Dermis blood vessel endothelial cell (primary cell): ENCODE measurements at places on chromosomes 2 and 18.

GRCh38 chr2:200667413-200667812 lies 81.6 kb downstream of the AOX1 start:
- DNase-seq = no peak

DNA sequence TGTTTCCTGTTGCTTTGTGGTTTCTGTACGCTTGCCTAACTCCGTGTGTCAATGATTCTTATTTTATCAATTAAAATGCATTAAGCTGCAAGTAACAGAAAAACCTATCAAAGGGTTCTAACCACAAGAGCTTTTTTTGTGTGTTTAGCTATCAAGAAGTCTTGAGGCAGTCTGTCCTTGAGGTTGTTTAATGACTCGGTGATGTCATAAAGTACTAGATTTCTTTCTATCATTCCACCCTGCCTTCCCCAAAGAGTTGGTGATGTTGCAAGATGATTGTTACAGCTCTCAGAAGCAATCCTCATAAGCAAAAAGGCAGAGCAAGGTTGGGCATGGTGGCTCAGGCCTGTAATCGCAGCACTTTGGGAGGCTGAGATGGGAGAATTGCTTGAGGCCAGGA lies 51.9 kb upstream of the SPTBN1 start:
- DNase-seq = no peak

DNA sequence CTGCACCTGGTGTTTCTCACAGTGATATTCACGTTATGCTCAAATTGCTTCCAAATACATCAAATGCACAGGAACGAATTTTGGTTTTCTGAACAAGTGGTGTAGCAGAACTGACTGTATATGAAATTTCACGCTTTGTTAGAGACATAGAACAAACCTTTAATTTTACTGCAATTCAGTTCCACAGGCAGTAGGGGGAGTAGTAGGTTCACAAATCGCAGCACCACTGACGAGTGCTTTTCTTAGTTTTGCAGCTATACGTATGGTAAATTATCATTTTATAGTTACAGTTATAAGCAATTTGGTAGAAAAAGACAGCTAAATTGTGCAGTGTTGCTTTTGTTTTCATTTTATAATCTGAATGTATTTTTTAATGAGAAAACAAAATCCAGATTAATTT lies 113.3 kb downstream of the KIAA1328 start:
- peak; percentile 62 for DNase-seq

GRCh38 chr18:32110005-32110404 lies 18.3 kb downstream of the RNF138 start:
- no peak for DNase-seq

GRCh38 chr2:205868773-205869333 lies 186.6 kb downstream of the NRP2 start:
- DNase-seq = no peak

- DNase-seq = no peak
Measured at GRCh38 chr18:36075862-36076587, 8.7 kb upstream of the RPRD1A start.

DNA sequence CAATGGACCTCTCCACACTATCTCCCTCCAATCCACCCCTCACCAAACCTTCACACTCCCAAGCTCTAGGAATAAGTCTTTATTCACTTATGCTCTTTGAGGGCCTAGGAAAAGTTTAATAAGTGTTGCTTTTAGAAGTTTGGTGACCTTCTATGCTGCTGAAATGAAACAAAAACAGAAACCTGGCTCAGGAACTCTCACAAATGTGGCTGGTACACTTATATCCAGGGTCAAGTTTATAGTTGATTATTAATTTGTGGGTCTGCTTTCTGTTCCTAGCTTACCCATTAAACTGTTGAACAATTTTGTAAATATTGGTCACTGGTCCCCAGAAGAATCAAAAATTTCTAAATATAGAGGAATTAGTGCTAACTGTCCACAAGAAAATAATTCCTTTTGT lies 14.2 kb upstream of the ANKRD44 start:
- DNase-seq = no peak

DNA sequence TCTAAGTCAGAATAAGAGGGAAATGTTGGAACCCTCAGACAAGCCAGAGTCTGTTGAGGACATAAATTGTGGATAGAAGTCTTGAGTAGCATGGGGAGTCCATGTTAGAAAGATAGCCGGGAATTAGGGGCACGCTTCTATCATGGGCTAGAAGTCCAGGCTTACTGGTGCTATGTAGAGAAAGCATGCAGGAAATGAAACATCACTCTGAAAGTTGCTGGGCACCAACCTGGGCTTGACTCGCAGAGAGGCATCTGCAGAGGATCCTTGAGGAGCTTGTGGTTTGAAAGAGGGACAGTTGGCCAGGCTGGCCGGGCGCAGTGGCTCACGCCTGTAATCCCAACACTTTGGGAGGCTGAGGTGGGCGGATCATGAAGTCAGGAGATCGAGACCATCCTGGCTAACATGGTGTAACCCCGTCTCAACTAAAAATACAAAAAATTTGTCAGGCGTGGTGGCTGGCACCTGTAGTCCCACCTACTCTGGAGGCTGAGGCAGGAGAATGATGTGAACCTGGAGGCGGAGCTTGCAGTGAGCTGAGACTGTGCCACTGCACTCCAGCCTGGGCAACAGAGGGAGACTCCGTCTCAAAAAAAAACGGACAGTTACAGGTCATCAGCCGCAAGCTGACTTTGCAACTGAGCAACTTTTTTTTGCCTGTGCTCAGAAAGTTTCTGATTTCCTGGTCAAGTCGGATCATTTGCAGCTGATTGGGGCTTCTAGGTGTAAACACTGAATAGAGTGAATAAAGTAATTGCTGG lies 24.9 kb downstream of the CERS6 start:
- DNase-seq = no peak

GRCh38 chr2:134669731-134670669 lies 48.8 kb downstream of the TMEM163 start:
- no peak for DNase-seq

- no peak for DNase-seq
Measured at GRCh38 chr2:40403233-40403836, 48.6 kb downstream of the SLC8A1 start.

DNA sequence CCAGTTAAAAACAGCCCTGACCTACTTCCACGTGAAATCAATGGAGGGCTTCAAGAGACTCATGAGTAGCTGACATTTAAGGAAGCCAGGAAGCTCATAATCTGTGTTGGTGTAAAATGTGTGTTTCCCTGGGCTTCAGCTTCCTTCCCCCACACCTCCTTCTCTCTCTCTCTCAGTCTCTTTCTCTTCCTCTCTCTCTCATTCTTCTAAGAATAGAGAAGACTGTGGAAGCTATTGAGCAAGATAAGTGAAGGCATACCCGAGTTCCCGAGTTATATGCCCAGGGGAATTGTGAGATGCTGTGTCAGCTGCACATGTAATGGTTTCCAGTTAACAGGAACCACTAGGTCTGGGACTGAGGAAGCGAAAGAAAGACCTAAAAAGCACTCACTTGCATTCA lies 199.4 kb downstream of the NYAP2 start:
- no peak for DNase-seq

DNA sequence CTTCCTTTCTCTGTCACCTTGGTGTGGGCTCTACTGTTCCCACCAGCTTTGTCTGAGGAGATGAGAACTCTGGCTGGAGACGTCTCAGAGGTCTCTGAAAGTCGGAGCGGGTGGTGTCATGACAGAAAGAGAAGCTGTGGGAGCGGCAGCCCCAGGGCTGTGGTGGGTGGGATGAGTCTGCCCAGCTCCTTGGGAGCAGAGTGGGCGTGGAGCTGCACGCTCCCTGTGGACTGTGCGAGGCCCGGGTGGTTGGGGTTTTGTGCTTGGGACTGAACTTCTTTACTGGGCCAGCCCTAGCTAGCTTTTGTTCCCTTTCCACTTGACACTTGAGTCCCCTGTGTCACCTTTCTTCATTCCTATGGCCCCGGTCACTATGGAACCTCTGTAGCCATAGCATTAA lies 10.4 kb downstream of the TOGARAM2 start:
- no peak for DNase-seq

GRCh38 chr2:235727174-235727573 lies 233.3 kb downstream of the AGAP1 start:
- no peak for DNase-seq

- no peak for DNase-seq
Measured at GRCh38 chr2:18067588-18068384, 189.3 kb downstream of the KCNS3 start.

- DNase-seq = peak; percentile 64
Measured at GRCh38 chr2:20600756-20601325, 50.1 kb downstream of the HS1BP3 start.

GRCh38 chr2:127705391-127706065 lies 4.2 kb downstream of the SFT2D3 start:
- no peak for DNase-seq

DNA sequence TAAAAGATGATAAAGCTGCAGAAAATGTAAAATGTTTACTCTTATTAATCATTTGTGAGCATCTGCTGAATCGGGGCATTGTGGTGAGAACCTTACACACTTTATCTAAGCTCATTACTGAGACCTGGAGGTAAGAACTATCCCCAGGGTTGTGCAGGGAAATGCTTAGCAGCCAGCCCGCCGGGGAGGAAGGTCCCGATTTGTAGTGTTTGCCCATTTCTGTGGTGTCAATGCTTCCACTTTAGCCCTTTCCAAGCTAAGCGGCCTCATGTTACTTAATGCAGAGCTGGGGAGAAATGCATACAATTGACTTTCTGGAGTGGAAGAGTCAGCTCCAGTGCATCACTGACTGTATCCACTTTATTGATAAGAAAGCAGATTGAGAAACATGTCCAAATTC lies 20.8 kb upstream of the KCNK3 start:
- no peak for DNase-seq

- DNase-seq = no peak
Measured at GRCh38 chr18:45156946-45157345, 458.3 kb upstream of the SLC14A2 start.

GRCh38 chr2:144402251-144402650 lies 117.7 kb downstream of the ZEB2 start:
- no peak for DNase-seq

DNA sequence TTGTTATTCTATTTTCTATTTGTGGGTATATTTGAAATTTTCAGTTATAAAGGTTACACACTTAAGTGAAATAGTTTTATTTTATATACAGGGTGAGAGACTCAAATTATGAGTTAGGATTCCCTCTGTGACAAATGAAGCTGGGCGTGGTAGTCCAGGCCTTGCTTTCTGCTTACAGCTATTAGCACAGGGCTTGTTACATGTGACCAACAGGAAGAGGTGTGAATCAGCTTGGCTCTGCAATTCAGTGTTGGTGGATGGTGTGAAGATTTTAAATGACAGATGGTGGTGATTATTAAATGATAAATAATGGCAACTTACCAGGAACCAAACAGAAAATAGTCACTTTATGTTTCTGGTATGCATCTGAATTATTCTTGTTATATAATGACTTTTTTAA lies 64.4 kb upstream of the NOSTRIN start:
- peak; percentile 54 for DNase-seq

DNA sequence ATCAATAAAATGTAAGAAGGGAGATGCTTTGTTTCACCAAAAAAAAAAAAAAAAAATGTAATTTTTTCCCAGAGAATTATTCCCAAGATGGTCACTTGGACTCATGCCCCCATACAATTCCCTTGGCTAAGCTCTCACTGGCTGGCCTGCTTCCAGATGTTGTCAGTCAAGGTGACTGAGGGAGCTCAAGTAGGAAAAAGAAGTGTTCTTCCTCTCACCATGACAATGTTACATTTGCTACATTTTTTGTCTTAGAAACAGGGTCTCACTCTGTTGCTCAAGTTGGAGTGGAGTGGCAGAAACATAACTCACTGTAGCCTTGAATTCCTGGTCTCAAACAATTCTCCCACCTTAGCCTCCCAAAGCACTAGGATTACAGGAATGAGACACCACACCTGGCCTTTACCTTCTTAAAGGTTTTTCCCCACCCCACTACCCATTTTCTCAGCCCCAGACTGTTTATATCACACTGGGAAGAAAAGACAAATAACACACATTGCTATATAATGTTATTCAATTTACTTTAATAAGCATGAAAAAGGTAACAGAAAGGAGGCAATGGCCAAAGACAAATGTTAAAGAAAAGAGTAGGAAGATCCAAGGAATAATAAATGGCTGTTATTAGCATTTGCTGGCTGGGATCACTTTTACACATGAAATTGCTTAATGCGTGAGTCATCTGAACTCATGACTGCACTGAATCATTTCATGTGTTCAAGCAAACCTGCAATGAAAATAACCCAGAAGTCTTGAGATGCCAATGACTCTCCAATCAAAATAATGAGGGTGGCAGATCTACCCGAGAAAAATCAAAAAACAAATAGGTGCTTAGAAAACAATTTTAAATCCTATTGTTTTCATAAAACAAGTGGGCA lies 45.2 kb downstream of the ACVR1 start:
- DNase-seq = peak; percentile 93

DNA sequence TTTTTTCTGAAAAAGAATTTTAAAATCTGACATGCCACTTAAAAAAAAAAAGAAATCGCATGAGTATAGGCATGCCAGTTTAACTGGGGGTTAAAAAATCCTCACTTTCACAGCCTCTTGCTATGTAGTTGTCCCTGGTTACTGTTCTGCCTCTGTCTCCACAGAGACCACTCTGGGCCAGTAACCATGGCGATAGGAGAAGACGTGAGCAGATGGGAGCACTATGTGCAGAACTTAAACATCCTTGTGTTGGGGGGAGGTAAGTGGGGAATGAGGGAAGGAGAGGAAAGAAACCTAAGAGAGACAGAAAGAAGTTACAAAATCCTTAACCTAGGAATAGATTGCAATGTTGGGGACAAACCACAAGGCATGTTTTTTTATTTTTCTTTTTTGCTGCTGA lies 75.9 kb upstream of the CYRIA start:
- no peak for DNase-seq

DNA sequence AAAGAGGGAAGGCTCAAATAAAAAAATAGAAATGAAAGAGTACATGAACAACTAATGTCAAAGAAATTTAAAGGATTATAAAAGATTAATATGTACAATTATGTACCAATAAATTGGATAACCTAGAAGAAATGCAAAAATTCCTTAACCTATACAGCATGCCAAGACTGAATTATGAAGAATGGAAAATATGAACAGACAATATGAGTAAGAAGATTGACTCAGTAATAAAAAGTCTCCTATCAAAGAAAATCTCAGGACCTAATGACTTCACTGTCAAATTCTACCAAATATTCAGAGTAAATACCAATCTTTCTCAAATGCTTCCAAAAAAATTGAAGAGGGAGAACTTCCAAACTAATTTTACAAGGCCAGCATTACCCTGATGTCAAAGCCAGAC lies 120.2 kb upstream of the SPOPL start:
- no peak for DNase-seq

GRCh38 chr2:241307055-241307454 lies 8.4 kb downstream of the HDLBP start:
- no peak for DNase-seq

DNA sequence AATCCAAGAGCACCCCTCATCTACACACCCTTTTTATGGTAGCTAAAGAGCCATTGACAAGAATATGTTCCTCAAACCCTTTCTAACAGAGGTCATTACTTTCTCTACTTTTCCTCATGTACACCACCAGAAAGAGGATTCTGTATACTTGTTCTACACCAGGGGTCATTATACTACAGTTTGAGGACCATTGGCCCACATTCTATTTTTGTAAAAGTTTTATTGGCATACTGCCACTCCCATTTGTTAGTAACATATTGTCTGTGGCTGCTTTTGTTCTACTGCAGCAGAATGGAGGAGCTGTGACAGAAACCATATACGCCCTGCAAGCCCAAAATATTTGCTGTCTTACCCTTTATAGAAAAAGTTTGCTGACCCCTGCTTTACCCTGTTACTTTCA lies 14.3 kb downstream of the HTR2B start:
- peak; percentile 85 for DNase-seq
